ENCODE measurements at places on chromosomes 16 and 17.

DNA sequence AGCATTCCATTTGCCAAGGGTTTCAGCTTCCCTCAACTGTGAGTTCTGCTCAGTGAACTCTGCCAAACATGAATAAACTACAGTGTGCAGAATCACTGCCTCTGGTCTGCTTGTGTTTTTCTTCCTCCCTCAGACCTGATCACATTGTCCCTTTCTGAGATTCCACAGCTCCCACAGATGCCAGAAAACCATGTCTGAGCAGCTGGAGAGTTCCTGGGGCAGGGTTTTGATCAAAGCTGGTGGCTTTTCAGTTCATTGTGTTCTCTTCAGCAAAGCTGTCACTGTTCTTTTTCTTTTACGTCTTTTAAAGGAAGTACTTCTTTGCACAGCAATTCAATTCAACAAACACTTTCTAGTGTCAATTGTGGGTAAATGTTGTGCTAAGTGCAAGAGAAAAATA is 555.8 kb downstream of the RBFOX1 start:
- no peak for DNase-seq

DNA sequence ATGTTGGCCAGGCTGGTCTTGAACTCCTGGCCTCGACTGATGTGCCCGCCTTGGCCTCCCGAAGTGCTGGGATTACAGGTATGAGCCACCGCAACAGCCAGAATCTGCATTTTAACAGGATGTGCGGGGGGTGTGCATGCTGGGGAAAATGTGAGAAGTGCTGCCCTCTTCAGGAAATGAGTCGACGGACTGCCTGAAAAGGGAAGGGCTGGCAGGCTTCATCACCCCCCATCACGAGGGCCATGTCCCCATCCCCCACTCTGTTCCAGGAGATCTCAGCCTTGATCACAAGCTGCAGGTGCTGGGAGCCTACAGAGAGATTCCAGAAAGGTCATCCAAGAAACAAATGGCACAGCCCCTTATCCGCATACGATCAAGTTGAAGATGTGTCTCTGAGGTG is 195.3 kb upstream of the RPL38 start:
- peak; percentile 36 for DNase-seq

DNA sequence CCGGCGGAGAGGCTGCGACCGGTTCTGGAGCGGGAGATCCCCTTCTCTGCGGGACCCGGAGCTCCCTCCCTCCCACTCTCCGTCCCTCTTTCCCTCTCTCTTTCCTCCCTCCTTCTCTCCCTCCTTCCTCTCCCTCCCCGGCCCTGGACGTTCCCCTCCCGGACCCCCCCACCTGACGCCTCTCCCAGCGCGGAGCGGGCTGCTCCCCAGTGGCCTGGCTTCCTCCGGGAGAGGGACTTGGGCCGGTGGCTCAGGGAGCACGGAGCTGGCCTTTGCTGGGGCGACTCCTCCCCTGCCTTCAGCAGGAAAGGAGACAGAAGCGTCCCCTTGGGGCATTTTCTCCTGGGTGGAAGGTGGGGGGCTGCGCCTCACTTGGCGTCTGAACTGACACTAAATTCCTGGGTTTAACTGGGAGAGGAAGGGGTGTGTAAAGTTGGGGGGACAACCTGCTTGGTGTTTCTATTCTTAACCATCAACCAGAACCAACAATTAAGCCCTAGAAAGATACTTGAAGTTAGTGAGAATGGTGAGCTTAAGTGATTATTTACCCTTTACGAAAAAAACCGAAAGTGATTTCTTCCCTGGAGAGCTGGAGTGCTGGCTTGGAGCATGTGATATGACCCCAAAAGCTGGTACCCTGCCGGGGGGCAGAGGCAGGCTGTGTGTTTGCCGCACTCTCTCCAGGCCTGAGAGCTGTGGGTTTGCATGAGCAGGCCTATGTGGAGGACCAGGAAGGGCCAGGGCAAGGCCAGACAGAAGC is 775 bp downstream of the SPIRE2 start:
- DNase-seq: no peak

DNA sequence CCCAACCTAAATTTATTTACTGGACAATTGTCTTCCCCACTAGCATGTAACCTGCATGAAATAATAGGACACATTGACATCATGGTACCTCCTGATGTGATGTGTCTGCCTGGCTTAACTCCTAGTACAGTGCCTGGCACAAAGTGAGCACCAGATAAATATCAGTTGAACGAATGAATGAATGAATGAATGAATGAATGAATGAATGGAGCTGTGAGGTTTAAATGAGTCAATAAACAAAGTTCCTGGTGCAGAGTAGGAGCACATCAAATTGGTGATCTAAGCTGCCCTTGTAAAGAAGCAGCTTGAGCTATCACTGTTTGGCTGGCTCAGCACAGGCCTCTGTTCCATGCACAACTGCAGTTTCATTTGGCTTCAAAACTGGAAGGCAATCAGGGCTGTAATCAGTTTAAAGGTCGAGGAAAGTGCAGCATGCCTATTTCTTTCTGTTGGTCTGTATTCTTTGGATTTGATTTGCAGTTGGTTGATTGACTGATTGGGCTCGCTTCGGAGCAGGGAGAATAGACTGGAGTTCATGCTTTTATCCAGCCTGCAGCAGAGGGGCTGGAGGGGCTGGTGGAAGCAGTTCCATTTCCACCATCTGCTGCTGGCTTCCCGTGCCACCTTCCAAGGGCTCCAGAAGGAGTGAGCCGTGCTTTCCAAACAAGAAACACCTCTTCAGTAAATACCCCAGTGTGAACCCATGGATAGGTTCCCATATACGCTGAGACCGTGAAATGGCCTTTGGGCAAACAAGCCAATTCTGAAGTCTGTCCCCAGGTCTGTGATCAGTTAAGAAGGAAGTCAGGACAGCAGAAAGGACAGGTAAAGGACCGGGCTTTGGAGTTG is 54.6 kb downstream of the GPRC5B start:
- no peak for DNase-seq

DNA sequence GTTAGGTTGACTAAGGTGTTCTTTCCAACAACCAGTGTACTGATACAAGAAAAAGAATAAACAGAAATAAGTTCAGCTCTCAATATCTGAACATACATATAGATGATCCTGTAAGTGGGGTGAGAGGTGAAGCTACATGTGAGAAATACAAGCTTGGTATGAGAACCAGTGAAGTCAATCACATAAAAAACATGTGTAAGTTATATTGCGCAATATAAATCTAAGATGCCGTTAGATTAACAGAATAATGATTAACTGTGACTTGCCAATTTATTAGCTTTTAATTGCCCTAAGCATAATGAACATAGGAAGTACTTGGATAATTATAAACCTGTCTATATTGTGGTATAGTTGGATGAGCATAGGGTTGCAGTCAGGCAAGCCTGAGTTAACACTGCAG is 1597.1 kb upstream of the GOT2 start:
- DNase-seq: no peak

- no peak for DNase-seq
Measured at GRCh38 chr17:74471341-74471740, 4.9 kb downstream of the CD300A start.

- DNase-seq: peak; percentile 48
Measured at GRCh38 chr17:44314869-44315661, 6.7 kb downstream of the RUNDC3A start.

- DNase-seq: no peak
Measured at GRCh38 chr16:59773330-59773729, 1039.2 kb upstream of the GOT2 start.

DNA sequence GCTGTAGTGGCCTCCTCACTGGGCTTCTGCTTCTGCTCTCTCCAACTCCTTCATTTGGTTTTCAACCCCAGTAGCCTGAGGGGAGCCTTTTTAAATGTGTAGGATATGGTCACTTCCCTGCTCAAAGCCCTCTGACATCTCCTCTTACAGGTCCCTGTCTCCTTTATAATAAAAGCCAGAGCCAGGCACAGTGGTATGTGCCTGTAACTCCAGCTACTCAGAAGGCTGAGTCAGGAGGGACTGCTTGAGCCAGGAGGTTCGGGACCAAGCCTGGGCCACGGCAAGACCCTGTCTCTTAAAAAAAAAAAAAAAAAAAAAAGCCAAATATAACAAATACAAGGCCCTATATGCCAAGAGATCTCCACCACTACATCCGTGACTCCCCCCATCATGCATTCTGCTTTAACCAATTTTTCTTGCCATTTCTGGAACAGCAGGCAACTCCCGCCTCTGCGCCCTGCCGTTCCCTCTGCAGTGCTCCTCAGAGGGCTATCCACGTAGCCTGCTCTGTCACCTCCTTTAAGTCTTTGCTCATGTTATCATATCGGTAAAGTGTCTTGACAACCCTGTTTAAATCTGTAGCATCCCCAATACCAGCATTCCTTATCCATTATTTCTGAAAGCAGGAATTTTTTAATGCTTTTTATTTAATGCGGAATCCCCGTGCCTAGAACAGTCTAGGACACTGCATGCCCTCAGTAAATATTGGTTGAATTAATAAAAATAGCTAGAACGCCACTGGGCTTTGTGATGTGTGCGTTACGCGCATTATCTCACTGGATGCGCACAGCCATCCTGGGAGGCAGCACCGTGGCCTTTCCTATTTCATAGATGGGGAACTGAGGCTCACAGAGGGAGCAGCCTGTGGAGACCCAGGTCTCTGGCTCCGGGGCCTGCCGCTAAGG is 9.5 kb downstream of the ZNF771 start:
- DNase-seq: no peak

- no peak for DNase-seq
Measured at GRCh38 chr16:35734728-35735402, 2275.5 kb downstream of the TP53TG3F start.

- DNase-seq: peak; percentile 84
Measured at GRCh38 chr17:3913531-3914311, 2.5 kb downstream of the P2RX1 start.

DNA sequence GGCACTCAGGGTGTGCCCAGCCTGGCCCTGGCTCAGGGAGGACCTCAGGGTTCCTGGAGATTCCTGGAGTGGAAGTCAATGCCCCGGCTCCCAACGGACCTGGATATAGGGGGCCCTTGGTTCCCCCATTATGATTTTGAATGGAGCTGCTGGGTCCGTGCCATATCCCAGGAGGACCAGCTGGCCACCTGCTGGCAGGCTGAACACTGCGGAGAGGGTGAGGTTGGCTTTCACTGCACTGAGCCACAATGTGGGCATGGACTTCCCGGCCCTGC is 23.6 kb downstream of the USP6 start:
- no peak for DNase-seq

- DNase-seq: no peak
Measured at GRCh38 chr17:48486557-48486956, 44.3 kb downstream of the HOXB1 start.

DNA sequence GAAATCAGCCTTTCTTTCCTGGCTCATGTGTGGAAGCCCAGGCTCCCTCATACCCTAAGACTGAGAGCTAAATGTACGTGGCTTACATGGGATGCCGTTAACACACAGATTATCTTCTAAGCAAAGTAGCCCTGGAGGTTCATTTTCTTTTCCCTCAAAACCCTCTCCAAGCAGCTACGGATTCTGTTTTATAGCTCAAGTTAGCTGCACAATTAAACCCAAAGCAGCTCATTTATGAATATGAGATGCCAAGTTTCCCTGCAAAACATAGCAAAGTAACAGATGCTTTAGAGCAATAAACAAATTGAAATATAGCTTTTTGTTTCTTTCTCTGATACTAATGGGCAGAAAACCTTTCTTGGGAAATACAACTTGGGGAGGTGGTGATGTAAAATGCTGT is 72.0 kb downstream of the HS3ST2 start:
- no peak for DNase-seq

GRCh38 chr16:22847100-22847499 is 33.1 kb downstream of the HS3ST2 start:
- no peak for DNase-seq

DNA sequence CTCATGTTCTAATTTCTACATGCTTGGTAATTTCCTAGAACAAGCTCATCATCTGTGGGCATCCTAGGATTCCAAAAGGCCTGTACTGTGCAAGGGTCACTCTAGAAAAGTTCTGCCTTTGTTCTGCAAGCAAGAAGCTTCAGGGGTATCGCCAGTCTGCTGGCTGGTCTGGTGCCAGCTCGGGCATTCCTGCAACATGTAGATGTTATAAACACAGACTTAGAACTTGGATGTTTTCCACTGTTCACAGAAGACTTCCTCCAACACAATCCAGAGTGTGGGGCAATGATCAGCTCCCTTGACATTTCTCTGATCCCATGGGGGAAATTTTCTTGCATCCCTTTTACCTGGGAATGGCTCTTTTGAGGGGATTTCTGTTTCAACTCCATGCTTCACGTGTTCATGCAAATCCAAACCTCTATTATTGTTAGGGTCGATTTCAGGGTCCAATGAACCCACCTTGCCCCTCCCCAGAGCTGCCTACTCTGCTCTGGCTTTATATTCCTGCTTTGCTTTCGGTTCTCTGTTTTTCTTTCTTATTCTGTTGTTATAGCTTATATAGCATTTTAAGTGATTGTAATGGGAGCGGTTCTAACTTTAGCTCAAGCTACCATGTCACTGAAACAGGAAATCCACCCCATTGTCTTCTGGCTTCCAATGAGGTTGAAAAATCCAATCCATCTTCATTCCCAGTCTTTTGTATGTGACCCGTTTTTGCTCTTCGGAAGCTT is 25.3 kb downstream of the UBE2O start:
- no peak for DNase-seq

- DNase-seq: no peak
Measured at GRCh38 chr17:60224064-60224463, 74.3 kb downstream of the CA4 start.

- DNase-seq: no peak
Measured at GRCh38 chr16:78628461-78629045, 529.1 kb downstream of the WWOX start.

- DNase-seq: no peak
Measured at GRCh38 chr16:78137782-78138616, 38.5 kb downstream of the WWOX start.

DNA sequence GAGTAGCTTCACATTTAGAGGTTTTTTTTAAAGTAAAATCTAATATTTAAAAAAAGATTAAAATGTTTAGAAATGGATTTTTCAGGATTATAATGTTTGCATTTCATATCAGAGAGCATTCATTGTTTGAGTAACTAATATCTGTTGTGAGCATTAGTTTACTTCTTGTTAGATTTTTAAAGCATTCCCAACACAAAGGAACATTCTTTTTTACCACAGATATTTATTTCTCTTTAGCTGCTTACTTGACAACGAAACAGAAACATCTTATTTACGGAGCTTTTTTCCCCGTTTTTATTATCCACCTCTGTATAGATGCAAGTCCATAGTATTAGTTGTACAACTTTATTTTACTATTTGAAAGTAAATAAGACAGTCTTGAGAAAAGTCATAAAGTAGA is 53.0 kb downstream of the NFAT5 start:
- no peak for DNase-seq

DNA sequence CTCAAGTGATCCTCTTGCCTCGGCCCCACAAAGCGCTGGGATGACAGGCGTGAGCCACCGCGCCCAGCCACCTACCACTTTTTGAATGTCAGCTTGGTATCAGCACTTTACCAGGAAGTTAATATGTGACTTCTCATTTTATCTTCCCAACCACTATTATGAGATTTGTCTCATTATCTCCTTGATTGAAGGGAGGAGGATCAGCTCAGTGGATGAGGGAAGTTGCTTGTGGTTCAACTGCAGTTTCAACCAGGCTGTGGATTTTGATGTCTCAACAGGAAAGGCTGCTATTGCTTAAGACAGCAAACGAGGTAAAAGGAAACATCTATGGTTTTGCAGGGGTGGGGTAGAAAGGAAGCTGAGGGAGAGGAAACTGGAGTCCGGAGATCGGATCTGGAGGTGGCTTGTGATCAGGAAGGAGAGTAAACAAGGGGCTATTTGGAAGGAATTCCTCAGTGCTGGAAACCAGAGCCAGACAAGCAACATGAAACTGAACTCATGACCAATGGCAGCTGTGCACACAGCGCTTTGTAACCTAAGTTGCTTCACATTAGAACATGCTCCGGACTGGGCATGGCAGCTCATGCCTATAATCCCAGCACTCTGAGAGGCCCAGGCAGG is 180.5 kb downstream of the VPS53 start:
- peak; percentile 52 for DNase-seq

Data from activated CD4-positive, alpha-beta T cell treated with anti-CD3 and anti-CD28 coated beads, Interleukin-2, amount 50 U/mL, for 16 hours (primary cell).